Cortex of kidney (tissue), 1 donor: ENCODE measurements at places on chromosomes 6 and 20.

GRCh38 chr6:71902261-71902660, 15.9 kb downstream of the RIMS1 start:
- DNase-seq: no peak

DNA sequence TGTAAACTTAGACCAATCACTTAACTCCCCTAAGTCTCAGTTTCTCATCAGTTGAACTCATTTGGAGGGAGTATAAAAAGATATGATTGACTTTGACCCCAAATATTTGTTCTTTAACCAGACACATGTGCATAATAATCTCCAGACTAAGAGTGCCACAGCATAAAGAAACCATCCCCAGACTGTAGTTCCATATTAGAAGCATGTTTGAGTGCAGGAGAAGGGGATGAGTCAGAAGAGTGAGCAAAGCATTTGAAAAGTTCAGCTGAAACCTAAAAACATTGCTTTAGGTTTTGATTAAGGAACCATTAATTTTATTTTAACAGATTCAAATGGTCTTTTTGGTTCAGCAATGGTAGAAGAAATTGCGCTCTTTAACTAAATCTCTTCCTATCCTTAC, 654.8 kb downstream of the UTRN start:
- no peak for DNase-seq

- no peak for DNase-seq
Observed at GRCh38 chr6:157258878-157259277, 64.4 kb downstream of the TMEM242 start.

DNA sequence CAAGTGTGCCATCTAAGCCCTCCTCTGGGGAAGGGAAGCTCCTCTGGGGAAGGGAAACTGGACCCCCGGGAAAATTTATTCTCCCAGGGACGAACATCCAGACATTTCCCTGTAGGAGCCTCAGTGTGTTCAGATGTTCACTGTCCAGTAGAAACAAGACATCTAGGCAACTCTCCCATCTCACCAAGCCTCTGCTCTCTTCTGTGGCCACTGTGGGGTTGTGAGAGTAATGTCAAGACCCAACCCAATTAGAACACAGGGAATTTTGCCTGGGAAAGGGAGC, 3.6 kb upstream of the PTGIS start:
- no peak for DNase-seq

- DNase-seq: no peak
Observed at GRCh38 chr20:62243106-62243505, 4.8 kb downstream of the OSBPL2 start.

DNA sequence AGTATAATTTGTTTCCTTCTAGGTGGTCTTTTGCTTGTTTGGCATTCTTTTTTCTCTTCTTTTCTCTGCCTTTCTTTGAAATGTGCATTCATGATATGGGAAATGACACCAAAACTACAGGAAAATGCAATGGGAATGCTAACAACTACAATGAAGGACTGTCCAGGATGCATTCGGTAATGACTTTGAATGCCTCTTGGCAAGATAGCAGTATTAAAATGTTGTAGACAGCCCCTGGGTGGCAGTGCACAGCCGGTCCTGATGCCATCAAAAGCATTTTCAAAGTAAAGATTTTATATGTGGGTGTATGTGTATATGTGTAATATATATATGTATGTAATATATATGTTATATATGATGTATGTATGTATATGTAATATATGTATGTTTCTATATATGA, 218.8 kb upstream of the MMS22L start:
- DNase-seq: no peak

- DNase-seq: no peak
Observed at GRCh38 chr20:4563534-4563933, 158.2 kb upstream of the PRND start.

GRCh38 chr6:21592953-21593352, 598 bp upstream of the SOX4 start:
- no peak for DNase-seq

DNA sequence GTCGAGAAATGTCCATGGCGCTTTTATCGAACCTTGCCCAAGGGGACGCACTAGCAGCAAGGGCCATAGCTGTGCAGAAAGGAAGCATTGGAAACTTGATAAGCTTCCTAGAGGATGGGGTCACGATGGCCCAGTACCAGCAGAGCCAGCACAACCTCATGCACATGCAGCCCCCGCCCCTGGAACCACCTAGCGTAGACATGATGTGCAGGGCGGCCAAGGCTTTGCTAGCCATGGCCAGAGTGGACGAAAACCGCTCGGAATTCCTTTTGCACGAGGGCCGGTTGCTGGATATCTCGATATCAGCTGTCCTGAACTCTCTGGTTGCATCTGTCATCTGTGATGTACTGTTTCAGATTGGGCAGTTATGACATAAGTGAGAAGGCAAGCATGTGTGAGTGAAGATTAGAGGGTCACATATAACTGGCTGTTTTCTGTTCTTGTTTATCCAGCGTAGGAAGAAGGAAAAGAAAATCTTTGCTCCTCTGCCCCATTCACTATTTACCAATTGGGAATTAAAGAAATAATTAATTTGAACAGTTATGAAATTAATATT, 115.7 kb downstream of the TMEM242 start:
- no peak for DNase-seq

DNA sequence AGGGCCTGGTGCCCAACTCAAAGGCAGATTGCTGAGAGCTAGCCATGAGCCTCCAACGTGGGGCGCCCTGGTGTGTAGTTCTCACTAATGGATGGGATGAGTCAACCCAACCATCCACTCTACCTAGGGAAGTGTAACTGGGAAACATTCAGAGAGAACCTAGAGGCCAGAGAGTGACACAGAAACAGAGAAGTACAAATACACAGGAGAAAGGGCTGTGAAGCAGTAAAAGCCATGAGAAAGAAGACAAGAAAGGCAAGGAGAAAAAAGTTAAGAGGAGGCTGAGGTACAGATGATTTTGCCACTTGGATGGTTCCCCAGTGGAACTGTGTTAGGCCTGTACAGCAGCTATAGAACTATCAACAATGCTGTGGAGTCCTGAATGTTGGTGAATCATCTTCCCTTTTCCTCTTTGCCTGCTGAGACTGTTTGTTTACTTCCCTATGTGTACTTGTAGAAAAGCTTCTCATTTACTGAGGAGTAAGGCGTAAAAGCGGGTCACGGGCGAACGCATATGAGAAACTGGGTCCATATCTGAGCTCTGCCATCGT, 39.0 kb downstream of the MAN1A1 start:
- no peak for DNase-seq
